ENCODE measurements at places on chromosomes 12 and 14.

GRCh38 chr14:68679746-68680467 lies 113.0 kb downstream of the ZFP36L1 start:
- DNase-seq, result no peak

DNA sequence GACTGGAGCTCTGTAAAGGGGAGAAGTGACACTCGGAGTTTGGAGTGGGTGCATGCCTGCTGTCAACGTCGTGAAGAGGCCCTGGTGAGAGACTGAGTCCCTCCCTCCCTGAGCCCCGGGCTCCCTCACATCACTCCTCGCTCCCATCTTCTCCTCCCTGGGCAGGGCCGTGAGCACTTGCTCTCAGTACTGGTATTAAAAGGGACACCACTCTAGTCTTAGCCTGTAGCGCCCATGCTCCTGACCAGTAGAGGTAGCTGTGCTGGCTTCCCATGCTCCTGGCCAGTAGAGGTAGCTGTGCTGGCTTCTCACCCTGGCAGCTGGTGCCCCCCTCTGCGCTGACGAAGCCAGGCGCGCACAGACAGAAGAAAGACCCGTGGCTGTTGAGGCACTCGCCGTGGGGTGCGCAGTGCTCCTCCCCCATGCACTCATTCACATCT lies 14.7 kb downstream of the ISCA2 start:
- DNase-seq, result no peak

GRCh38 chr12:114662512-114663177 lies 21.3 kb downstream of the TBX3 start:
- DNase-seq, result peak; percentile 63

- DNase-seq, result no peak
These were observed 211.4 kb upstream of the RTL1 start for GRCh38 chr14:101114726-101115515.

DNA sequence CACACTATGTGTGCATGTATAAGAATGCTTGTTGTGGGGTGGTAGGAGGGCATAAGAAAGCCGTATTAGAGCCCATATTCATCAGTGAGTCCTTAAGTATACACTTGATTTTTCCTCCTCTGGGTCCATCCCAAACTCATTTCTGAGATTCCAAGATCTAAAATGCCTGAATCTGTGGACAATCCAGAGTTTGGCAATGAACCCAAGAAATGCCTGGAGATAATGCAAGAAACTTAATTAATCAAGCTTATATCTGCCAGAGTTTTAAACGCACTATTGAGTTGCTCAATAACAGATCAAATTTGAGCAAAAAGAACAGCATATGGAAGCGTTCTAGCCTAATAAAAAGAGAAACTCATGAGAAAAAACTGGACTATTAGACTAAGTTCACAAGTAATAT lies 143.4 kb upstream of the NAV3 start:
- DNase-seq, result no peak

Data from activated naive CD4-positive, alpha-beta T cell treated with anti-CD3 and anti-CD28 coated beads, Interleukin-2, amount 50 U/mL, for 16 hours (primary cell).